ENCODE measurements at places on chromosomes 12 and 14.

DNA sequence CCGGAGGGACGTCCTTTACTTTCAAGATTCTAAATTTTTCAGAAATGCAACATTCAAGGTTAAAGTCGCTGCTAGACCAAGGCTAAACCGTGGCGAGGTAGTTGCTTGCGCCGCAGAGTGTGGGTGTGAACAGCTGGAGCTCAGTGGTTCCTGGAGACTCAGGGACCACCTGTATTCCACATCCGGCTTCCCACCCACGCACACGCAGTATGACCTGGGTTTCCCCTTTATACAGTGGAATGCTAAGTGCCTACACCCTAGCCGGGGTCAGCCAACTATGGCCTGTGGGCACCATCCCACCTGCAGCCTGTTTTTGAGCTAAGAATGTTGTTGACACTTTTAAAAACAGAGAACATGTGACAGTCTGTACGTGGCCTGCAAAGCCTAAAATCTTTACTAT, 42.9 kb upstream of the TESC start:
- DNase-seq, result no peak

DNA sequence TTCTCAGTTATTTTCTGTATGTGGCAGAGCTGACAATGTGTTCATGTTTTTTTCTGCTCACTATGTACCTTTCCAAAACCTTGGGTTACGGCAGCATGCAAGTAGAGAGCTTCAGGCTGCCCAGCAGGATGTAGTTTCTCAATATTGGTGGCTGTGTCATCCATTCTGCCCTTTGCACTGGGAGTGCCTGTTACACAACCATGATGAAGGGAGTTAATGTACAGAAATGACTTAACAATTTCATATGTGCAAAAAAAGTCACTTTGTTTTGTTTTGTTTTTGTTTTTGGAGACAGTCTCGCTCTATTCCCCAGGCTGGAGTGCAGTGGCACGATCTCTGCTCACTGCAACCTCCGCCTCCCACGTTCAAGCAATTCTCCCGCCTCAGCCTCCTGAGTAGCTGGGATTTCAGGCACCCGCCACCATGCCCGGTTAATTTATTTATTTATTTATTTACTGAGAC, 6.1 kb upstream of the CNIH1 start:
- DNase-seq, result no peak

- DNase-seq, result no peak
Measured at GRCh38 chr12:92562063-92562734, 140.6 kb upstream of the PLEKHG7 start.

- peak; percentile 28 for DNase-seq
Measured at GRCh38 chr12:90064852-90065801, 356.5 kb upstream of the ATP2B1 start.

DNA sequence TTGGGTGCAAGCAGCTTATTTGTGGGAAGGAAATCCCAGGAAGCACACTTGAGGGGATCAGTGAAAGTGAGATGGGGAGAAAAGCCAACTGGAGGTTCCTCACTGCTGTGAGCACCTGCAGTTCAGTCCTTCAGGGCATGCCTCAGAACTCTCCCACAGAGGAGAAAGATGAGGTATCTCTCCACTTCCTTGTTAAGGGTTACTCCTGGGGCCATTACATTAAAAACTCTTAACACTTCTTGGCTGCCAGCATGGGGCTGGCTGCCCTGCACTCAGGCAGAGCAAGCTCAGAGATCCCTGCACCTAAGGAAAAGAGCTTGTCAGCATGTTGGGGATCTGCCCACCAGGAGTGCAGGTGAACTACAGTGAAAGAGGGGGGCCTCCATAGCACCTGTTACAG, 28.8 kb downstream of the FERMT2 start:
- DNase-seq, result no peak

GRCh38 chr14:25003537-25003936, 46.4 kb downstream of the STXBP6 start:
- no peak for DNase-seq

- DNase-seq, result peak; percentile 10
Measured at GRCh38 chr12:7144414-7145120, 14.4 kb downstream of the CLSTN3 start.

- DNase-seq, result no peak
Measured at GRCh38 chr14:71985538-71986189, 53.4 kb downstream of the RGS6 start.

GRCh38 chr12:92690601-92691000, 12.2 kb upstream of the PLEKHG7 start:
- no peak for DNase-seq

DNA sequence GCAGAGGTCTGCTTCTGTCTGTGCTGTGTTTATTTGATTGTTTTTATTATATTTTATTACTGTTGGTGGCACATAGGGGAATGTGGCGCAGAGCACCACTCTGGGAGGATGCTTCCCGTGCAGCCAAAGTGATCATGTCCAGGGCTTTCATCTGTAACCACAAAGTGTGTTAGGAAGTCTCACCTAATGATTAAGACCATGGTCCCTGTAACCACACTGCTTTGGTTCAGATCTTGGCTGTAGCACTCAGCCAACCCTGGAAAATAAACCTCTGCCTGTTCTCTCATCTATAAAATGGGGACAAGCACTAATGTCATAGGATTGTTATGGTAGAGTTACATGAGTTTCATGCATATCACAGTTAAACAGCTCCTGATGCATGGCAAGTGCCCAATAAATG, 1.9 kb downstream of the RESF1 start:
- no peak for DNase-seq

DNA sequence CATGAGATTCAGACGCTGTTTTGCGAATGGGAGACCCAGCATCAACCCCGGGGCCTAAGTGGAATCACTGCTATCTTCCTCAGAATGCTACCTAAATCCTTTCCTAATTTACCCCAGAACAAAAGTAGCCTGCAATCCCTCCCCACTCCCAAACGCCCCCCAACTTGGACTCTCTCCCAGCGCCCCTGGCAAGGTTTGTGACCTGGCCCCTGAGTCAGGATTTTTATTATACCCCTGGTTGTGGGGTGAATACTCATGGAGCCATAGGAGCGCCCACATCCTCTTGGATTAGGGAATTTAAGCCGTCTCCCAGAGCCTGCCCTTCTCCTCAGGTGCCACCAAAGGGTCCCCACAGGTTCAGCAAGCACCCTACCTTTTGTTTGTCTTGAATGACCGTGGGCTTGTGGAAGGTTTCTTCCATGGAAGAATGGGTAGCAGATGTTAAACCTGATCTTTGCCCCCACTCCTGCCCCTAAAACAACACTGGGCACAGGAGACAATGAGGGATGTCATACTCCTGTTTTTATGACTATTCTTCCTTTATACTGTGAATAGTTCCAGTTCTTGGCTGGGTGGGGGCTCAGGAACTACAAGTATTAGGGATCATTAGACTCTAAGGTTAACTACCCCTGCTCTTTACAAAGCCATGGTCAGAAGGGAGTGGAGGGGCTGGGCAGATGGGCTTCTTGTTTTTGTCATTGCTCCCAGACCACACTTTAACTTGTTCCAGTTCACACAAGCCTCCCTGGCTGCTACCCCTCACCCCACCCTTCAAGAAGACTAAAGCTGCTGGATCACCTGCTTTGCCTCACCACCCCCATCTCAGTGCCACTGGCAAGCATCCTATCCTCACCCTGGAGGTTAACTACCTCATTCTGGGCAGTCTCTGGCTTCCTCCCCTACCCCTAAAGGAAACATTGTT, 630 bp downstream of the MYL6B start:
- no peak for DNase-seq

- DNase-seq, result no peak
Measured at GRCh38 chr14:96359959-96360358, 3.2 kb downstream of the ATG2B start.

DNA sequence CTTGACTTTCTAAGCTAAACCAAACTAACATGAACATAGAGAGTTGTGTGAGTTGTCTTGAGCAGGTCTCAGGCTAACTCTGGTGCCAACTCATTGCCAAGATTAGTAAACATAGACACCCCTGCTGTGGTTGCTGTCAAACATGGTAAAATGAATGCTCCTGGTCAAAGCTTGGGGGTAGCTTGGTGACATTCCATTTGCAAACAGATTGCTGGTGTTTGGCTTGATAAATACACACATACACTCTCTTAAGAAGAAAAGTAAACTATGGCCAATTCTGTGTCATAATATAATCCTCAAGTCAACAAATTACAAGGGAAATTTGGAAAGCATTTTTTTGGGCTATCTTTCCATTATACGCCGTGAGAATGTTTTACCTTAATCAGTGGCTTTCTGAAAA, 386.4 kb upstream of the PDE3A start:
- DNase-seq, result no peak

- DNase-seq, result no peak
Measured at GRCh38 chr14:75283162-75283832, 4.7 kb downstream of the FOS start.

DNA sequence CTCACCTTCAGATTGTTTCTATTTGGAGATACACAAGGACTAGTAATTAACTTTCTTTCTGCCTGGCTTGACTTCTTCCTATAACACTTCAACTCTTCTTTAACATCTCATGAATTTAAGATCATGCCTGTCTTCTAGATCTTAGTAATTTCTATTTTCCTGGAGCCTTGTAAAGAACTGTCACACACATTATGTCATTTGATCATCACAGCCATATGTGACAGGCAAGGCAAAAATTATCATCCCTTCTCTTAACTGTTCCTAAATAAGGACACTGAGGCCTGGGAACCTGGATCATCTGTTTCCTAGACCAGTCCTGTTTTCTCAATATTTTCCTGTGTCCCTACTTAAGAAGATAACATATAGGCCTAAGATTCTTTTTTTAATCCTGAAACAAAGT, 27.2 kb downstream of the NRDE2 start:
- no peak for DNase-seq

DNA sequence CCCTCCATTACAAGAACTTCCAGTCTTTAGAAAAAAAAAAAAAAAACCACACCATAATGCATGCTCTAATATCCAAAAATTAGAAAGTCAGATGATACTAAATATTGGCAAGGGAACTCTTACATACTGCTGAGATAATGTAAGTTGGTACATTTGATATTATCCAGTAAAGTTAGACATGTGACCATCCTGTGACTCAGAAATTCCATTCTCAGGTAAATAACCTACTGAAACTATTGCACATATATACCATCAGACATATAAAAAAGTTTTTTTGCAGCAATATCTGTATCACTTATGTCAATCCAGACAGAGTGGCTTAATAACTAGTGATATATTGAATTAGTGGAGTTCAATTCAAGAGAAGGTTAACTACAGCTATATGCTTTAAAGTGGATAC, 63.5 kb downstream of the KITLG start:
- no peak for DNase-seq

GRCh38 chr12:30422844-30423243, 272.8 kb downstream of the IPO8 start:
- DNase-seq, result no peak

GRCh38 chr12:91972896-91973295, 172.8 kb downstream of the BTG1 start:
- no peak for DNase-seq

DNA sequence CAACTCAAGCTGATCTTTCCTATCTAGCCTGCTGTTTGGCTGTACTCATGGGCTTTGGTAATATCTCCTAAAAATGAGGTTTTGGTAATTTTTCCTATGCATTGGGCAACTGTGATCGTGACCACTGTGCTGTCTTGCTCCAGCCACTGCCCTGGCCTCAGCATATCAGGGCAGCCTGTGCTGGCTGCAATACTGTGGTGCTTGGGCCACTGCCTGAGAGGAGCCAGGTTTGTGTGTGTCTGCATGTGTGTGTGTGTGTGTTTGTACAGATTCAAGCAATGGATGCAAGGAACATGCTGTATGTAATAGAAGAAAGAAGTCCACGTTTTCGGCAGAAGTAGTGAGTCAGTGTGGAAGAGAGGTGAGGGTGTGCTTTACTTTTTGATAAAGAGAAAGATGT, 13.0 kb downstream of the ERG28 start:
- DNase-seq, result no peak

DNA sequence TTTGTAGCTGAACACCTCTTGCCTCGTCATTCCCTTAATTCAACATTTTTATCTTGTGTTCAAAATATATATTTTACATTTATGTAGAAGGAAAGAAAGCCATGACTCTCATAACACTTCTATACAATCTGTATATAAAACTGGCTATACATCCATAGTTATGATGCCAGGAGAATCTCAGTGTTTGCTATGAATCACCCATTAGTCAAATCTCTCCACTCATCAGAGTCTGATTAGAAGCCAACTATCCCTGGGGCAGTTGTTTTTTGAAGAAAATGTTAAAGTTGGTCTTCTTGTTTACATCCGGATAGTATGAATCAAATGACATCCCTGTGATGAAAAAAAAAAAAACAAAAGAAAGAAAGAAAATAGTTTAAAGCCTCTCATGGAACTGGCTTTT, 503.9 kb downstream of the NELL2 start:
- DNase-seq, result no peak

- no peak for DNase-seq
Measured at GRCh38 chr12:122126713-122127597, 47.1 kb downstream of the IL31 start.

DNA sequence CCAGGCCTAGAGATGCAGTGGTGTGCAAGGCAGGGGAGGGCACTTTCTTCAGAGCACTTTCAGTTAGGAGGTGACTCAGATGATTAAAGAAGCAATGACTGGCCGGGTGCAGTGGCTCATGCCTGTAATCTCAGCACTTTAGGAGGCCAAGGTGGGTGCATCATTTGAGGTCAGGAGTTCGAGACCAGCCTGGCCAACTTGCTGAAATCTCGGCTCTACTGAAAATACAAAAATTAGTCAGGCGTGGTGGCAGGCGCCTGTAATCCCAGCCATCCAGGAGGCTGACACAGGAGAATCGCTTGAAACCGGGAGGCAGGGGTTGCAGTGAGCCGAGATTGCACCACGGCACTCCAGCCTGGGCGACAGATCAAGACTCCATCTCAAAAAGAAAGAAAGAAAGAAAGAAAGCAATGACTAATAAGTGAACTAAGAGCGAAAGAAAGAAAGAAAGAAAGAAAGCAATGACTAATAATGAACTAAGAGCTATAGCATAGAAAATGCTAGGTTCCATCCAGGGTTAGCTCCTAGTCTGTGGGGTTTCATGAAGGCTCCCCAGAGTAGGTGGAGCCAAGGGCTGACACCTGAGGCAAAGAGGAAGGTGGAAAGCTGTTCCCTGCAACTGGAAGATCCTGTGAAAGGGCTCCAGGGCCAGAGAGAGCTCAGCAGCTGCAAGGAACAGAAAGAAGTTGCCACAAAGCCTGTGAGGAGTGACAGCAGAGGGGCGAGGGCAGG, 334.5 kb downstream of the CACNA1C start:
- no peak for DNase-seq

GRCh38 chr12:103470664-103471063, 25.1 kb downstream of the C12orf42 start:
- DNase-seq, result no peak

DNA sequence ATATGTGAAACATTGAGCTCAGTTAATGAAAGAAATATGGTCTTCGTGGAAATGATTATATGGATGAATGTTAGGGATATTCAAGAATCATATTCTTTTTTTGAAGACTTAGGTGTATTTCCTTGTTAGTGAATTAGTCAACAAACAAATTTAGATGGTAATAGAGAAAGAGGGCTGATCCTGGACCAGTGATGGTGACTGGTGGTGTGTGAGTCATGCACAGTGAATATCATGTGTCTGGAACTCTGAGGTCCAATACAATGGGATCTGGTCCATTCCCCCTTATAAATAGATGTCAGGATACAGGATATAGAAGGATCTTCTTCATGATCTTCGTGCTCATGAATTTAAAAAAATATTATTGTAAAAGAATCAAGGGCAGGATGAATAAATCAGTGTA, 64.4 kb upstream of the RTL1 start:
- DNase-seq, result no peak

GRCh38 chr14:32203928-32204357, 874 bp upstream of the RNU6-8 start:
- DNase-seq, result peak; percentile 75
